Amygdala (tissue), 56 donors: ENCODE measurements at places on chromosomes 7 and 10.
A peak's percentile ranks its signal among the peaks of the same experiment; 100 is the strongest.

DNA sequence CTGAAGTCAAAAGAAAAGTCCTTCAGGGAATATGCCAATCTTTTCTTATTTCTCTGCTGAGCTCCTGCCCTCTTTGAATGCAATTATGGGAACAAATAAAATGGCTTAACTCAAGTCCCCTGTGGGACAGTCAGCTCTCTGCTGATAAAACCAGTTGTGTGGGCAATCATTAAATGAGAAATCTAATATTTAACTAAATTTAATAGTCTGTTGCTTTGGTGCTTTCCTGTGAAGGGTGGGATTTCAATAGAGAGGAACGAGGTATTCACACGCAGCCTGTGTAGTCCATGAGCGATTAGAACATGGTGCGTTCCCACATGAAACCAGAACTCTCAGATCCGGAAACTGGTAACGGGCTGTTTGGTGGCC, 138.4 kb downstream of the PAXIP1 start:
- DNase-seq: no peak

GRCh38 chr10:88184543-88185297, 321.3 kb downstream of the PTEN start:
- no peak for DNase-seq

- peak; percentile 36 for DNase-seq
These were observed 15.7 kb downstream of the SLK start for GRCh38 chr10:103982639-103983038.

GRCh38 chr7:111743244-111743847, 181.1 kb upstream of the IMMP2L start:
- DNase-seq: no peak
